ENCODE measurements at places on chromosomes 6 and 20. TPM values are rescaled to one million over a fixed set of nuclear protein-coding genes. Genes with fewer than 3 reads are reported as not detected.

Gene SIRPD
- total RNA-seq: 0.28 TPM

DNA sequence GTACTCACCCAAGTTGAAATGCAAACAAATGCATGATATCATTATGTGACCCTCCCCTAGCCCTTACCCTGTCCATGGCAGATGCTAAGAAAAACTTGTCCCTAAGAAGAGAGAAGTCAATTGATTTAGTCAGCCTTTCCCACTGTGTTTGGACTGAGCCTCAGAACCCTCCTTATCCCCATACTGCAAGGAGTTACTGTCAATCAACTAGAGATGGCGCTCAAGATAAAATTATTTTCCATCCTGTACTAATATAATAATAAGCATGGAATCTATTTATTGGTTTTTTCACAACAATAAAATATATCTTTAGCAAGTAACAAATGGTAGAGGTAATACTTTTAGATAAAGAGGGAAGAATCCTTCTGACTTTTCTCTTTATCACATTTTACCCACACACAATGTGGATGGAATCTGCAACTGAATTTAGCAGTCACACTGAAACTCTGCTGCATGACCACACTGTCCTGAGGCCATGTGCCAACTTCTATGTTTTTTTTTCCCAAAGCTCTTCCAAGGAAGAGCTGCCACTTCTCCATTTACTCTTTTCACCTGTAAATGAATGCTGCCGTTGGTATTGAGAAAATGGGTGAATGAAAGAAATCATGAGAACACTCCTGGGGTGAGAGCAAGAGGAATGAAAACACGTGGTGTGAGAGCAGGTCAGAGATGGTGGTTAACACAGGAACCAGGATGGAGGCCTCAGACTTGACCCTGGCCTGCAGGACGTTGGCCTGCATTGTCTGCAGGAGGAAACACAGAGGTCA, 10.5 kb downstream of the NT5E start:
- no peak for DNase-seq

Gene MEI4
- not detected for total RNA-seq

Gene FAXC
- not detected for total RNA-seq

Gene OVOL2
- not detected for total RNA-seq

Gene UTRN
- total RNA-seq: 143 TPM
